ENCODE measurements at places on chromosomes 6 and 20.

DNA sequence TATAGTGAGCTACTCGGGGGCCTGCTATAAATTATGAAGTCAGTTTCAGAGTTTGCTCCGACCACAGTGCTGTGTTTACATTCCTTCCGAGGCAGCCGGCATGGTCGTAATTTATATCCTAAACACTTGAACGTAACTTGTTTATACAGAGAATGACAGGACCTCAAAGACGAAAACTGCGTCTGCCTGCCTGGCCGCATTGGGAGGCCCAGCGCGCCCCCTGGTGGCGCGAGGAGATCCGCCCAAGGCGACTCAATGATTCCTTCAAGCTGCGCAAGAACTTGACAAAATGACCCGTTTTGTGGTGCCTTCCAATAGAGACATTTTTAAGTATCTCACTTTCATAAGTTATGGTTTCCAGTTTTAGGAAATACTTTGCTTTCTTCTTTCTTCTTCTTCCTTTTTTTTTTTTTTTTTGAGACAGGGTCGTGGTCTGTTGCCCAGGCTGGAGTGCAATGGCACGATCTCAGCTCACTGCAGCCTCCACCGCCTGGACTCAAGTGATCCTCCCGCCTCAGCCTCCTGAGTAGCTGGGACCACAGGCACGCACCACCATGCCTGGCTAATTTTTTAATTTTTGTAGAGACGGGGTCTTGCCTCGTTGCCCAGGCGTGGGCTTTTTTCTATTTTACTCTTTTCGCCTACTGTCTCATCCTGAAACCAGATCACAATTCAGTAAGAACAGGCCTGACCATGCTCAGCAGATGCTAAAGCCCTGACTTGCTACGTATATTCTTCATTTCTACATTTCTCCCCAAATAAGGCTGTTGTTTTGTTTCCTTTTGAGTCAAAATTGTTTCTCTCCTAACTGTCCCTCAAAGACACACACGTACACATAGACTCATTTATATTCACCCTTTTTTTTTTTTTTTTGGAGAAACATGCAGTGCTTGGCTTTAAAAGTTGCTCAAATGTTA, 7.8 kb downstream of the FOXF2 start:
- peak; percentile 6 for DNase-seq

GRCh38 chr6:27056615-27057014, 190.9 kb upstream of the PRSS16 start:
- DNase-seq, result no peak

DNA sequence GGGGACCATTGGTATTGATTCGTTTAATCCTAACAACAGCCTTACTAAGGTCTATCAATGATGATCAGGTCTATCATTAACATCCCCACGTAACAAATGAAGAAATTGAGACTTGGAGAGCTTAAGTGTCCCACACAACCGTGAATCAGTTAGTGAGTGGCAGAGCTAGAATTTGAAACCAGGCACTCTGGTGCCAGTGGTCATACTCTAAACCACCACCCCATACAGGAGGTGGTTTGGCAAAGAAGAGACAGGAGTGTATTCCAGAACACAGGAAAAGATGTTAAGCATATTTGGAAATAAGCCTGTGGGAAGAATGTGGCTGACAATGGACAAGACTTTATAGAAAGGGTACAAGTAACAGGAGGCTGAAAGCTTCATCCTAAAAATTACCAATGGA, 35.7 kb upstream of the MARCKS start:
- no peak for DNase-seq

DNA sequence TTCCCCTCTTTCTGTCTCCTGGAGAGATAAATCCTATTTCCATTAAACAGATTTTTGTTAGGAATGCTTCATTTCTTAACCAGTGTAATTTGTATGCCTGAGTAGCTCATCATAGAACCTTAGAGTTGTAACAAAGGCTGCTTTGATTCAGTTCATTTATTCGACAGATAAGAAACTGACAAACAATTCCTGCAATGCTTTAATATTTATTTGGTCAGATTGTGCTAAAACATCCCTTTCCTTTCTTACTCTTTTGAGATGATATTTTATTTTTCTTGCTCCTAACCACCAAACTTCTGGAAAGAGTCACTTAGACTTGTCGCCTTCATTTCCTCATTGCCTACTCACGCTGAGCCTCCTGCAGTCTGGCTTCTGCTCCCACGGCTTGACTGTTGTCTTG, 89.0 kb upstream of the SUPT3H start:
- no peak for DNase-seq

- DNase-seq, result no peak
These were observed 118.5 kb downstream of the GFRAL start for GRCh38 chr6:55445648-55446204.

DNA sequence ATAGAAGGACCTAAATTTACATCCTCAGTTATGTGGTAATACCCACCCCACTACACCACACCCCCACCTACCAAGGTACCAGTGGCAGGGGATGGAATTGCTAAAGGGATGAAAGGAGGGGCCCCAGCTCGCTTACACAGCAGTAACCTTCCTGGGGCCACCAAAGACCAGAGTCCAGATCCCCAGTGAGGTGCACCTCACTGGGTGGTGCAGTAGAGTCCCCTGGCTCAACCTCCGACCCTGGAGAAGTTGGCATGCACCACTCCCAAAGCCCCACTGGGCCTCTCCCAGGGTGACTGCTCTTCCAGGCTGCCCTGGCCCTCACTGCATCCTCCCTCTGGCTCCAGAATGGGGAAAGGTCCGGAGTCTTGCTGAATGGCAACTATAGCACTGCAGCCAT, 816 bp downstream of the UNC5CL start:
- DNase-seq, result no peak

GRCh38 chr20:48803176-48804053, 24.4 kb downstream of the PREX1 start:
- DNase-seq, result no peak

- DNase-seq, result no peak
These were observed 243.7 kb downstream of the ARID1B start for GRCh38 chr6:157020881-157021343.

DNA sequence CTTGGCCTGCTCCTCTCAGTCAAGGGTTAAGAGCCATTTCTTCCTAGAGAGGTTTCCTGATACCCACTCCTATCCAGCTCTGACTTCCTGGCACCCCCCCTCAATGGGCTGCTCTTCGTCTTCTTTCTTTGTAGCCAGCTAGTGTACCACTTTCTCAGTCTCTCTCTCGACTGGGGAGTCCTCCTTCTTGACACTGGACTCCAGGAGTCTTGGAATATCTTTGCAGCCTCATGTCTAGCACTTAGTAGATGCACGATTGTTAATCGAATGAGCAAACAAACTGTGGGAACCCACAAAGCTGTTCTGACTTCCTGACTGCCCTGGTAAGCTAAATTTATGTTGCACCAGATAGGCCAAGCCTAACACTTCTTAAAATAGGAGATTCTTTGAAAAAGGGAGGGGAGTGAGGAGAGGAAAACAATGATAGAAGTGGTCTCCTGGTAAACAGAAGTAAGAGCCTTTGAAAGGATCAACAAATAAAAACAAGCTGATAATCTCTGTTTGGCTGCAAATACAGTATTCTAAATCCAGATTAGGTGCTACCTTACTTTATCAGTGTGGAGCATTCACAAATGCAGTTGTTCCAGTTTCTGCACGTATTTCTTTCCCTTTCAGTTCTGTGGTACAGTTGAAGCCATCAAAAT, 160.1 kb upstream of the CITED2 start:
- no peak for DNase-seq

DNA sequence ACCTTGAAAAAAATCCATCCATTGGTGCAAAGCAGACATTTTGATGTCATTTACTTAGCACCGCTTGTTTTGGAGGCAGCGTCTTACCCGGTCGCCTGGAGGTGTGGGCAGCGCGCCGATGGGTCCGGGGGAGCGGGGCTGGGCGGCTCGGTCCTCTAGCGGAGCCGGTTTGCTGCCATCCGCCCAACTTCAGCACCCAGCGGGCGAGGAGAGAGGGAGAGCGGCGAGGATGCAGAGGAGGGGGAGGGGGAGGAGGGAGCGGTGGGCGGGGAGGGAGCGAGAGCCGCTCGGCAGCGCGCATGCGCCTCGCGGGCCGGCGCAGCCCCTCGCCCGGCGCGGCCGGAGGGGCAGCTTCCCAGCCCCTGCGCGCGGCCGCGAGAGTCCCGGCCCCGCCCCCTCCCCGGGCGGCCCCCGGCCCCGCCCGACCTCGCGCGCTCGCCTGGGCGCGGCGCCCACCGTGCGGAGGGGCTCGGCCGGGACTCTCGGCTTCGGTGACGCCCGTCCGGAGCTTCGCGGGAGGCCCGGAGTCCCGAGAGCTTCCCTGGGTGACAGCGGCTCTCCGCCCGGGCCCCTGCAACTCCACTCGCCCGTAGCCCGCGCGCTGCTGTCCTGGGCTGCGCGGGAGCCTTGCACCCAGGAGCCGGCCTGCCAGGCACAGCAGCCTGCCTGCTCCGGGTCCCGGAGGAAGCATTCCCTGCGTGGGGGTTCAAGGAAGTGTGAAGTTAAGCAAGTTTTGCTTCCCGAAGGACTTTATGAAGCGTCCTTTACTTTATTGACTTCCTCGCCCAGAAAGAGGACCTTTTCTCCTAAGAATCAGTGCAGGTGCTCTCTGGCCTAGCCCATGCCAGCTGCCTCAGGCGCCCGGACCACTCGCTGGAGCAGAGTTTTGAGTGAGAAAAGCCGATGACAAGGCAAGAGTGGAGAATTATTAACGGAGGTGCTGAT, at the start of gene RGS17:
Gene RGS17 (minus strand): TSS at position 246 of the 945 bp plus-strand sequence. CDS start 87,264 bp downstream, outside the sequence.
- no peak for DNase-seq

GRCh38 chr6:29631860-29632731, 887 bp downstream of the GABBR1 start:
- peak; percentile 23 for DNase-seq

GRCh38 chr6:134691180-134691579, 258.7 kb downstream of the ALDH8A1 start:
- no peak for DNase-seq

- no peak for DNase-seq
These were observed 7.5 kb downstream of the FBXO5 start for GRCh38 chr6:152975204-152975915.

GRCh38 chr6:139308936-139309603, 17.3 kb upstream of the TXLNB start:
- DNase-seq, result no peak

Data from NCI-H1417 treated with DMSO at 0.1 percent for 48 hours (cell line).